ENCODE measurements at places on chromosomes 2 and 18.

- no peak for DNase-seq
Measured at GRCh38 chr2:54267577-54267976, 11.5 kb upstream of the TSPYL6 start.

GRCh38 chr18:52175406-52175805 lies 164.6 kb upstream of the DCC start:
- no peak for DNase-seq

- DNase-seq = no peak
Measured at GRCh38 chr2:118148809-118149208, 60.5 kb downstream of the INSIG2 start.

DNA sequence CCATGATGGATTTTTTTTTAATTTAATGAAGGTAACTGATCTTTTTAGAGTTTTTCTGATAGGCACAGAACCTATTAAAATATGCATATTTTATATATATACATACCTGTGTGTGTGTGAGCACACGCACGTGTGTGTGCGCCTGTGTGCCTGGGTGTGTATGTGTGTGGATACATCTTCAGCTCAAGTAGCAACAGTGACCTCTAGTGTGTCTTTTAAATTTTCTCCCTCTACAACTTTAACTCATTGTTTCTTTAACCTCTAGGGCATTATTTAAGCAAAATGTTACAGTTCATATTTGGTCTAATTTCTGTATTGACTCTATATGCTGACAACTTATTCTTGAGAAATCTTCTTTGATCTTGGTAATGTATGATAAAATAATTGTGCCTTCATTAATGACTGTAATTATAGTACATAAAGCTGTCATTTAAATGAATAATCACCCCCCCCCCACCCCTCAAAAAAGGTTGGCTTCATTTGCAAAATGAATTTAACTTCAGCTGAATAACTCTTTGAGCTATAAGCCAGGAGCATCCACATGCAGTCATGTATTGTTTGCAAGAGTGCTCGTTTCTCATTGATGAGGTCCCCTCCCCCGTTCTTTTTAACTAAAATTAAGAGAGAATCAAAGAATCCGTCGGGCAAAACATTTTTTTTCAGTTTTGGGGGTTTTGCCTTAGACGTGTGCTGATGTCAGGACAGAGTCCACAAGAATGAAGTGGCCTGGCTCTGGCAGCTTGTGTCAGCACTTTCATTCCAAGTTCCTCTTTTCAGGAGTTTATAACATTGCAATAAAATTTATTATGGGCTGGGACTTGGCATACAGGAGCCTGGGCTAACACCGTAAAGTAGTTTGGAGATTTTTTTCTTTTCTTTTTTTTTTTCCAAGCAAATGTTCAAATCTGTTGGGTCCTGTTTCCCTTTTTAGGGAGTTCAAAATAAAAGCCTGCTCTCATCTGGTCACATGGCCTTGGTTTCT lies 80.0 kb downstream of the ETAA1 start:
- DNase-seq = no peak

- no peak for DNase-seq
Measured at GRCh38 chr2:239411117-239411516, 10.3 kb upstream of the HDAC4 start.

DNA sequence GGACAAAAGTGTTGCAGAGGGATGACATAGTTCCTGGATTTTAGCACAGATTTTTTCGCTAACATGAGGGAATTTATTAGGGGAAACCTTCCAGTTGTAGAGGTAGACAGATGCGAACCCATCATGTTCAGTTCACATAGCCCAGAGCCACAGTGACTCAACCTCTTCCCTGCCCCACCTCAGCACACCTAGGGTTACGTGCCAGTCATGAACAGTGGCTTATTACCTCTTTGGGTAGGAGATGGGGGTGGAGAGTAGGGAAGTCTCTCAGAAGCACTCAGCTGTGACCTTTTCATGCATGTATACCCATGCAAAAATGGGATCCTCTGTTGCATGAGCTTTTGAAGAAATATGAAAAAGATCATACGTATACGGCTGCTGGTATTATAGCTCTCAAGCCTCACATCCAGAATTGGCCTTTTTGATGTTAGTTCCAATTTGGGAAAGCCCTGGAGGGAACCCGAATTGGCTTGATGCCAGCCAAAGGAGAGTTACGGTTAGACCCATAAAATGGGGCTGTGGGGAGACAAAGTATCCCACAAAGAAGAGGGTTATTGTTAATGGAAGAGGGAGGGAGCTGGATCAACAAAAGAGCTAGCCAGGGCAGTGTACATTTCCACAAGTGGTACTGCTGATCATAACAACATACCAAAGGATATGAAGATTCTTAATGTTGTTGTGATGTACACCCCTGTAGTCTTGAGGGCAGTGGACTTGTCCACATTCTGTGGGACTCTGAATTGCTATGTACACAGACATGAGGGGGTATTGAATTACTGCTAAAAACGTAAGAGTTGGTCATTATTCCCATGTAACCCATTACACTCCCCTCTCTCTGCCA lies 4.9 kb downstream of the TANC1 start:
- no peak for DNase-seq

- DNase-seq = no peak
Measured at GRCh38 chr18:39839782-39840181, 2115.3 kb upstream of the PIK3C3 start.

DNA sequence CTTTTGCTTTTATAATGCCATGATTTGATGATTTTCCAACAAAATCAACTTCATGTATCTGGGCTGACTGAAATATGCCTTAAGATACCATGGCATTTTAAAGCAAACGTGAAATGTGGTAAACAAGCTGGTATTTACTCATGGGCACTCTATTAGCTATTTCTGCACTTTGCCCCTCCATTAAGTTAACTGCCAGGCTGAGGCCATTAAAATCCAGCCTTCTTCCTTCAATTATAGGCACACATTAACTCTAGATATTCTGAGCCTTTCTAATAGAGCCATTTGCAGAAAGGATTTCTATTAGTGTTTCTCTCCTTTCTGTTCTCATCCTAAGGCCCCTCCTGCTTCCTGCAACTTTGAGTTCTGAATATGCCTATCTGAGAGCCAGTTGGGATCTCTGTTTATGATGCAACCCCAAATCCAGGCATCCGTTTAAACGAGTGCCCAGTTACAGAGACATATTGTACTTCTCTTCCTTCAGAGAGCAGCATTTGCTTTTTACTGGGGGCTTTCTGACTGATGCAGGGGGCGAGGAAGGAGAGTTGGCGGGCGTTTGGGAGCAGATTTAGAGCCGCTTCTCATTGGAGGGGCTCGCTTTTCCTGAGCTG lies 1.6 kb upstream of the KCNJ3 start:
- DNase-seq = no peak

DNA sequence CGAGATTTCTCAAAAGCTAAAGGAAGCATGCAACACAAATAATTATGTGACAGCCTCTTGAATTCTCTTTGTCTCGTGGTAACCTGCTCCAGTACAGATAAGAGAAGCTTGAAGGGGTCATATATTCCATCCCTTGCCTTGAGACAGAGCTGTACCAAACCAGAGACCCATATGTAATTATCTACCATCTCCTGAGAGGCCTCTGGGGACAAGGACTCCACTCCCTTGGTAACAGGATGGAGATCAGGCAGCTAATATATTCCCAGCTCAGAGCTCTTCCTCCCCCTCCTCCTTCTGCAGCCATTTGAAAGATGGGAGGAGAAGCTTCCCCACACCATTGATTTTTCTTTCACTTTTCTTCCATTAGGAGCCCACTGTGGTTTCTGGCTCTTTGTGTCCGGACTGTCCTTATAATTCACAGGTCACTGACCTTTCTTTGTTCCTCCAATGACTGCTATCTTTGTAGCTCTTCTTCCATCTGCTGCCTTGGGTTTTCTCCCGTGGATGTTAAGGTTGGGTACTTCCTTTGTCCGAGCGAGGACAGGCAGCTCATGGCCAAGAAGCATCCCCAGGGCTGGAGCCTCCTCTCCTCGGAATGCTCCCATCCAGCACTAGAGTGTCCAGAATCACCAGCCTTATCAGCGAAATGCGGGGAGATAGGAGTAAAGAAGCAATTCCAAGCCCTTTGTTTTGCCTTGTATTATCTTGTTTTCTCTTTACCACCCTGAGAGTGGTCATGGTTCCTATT lies 72.6 kb upstream of the STPG4 start:
- DNase-seq = no peak

- peak; percentile 48 for DNase-seq
Measured at GRCh38 chr2:121473512-121473911, 57.2 kb upstream of the RNU4ATAC start.
